ENCODE measurements at places on chromosomes 16 and 17.

- DNase-seq = no peak
Observed at GRCh38 chr16:87724490-87725291, 41.1 kb downstream of the KLHDC4 start.

DNA sequence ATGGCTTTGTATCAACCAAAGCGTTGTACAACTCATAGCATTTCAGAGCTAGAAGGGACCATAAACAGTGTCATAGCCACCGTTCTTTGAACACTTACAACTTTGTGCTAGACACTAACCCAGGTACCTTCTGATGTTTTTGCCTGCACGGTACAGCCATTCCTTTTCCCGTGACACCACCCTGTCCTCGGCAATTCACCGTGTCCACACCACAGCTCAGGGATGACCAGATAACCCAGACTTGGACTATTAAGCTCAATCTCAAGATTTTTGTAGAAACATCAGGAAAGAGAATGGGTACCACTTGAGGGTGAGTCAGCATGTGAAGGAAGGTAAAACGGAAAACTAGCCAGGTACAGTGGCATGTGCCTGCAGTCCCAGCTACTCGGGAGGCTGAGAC, 9.8 kb upstream of the CBFB start:
- DNase-seq = no peak

DNA sequence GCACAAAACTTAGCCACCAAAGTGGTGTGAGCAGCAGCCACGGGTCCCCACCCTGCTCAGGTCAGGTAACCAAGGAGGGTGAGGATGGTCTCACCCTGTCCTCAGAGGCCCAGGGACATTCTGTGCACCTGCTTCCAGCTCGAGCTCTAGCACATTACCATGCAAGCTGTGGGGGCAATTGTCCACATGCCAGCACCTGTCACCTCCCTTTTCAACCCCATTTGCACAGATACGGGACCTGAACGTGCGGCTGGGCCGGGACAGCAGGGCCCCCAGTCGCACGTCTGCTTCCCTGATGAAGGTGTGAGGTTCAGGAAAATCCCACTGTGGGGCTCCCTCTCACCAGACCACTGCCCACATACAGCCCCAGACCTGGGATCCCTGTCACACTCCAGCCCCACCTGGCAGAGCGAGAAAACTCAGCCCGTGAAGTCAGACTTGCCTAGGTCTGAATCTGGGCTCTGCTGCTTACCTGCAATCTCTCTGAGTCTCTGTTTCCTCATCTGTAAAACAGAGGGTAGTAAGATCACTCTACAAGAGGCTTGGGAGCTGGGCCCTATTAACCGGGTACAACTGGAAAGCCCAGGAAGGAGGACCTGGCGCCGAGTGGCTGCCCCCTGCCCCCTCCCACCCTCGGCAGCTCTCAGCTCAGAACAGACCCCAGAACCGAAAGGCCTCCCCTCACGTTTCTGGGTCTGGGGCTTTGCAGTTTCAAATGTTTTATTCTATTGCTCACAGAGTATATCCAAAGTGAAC, 7.9 kb downstream of the WFIKKN2 start:
- no peak for DNase-seq

DNA sequence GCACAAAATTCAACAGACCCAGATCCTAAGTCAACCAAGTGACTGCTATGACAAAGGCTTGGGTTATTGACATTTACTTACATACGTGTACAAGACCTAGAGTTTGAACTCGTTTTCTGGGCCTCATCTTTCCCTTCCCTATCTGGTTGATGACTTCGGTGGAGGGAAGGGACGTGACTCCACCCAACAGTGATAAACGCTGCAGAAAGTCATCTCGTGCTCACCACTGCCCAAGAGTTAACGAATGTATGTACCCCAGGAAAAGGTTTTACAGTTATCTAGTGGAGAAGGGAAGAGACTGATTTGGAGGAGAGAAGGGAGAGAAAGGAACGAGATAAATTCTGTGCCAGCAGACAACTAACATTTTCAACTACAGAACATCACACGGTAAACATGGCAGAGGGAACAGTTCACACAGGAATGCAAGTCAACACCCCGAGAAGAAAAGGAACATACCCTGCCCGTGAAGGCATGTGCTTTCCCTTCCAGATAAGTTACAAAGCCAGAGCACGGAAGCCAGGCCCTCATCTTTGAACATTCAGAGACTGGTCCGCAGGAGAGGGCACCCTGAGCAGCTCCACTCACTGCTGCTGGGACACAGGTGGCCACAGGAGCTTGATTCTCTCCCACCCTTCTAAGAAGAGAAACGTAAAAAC, 13.9 kb upstream of the CYTH1 start:
- no peak for DNase-seq

DNA sequence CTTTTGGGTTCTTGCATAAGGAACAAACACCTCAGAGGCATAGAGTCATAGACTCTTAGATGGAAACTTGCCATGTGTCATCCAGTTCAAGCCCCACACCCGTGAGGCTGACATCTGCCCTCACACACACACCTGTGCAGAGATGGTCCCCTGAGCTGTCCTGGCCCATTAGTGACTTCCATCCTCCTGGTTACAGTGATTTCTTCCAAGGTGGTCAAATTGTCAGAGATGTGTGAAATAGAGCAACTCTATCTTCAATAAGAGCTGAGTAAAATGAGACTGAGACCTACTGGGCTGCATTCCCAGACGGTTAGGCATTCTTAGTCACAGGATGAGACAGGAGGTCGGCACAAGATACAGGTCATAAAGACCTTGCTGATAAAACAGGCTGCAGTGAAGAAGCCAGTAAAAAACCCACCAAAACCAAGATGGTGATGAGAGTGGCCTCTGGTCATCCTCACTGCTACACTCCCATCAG, 342.2 kb upstream of the TNRC6C start:
- DNase-seq = no peak

DNA sequence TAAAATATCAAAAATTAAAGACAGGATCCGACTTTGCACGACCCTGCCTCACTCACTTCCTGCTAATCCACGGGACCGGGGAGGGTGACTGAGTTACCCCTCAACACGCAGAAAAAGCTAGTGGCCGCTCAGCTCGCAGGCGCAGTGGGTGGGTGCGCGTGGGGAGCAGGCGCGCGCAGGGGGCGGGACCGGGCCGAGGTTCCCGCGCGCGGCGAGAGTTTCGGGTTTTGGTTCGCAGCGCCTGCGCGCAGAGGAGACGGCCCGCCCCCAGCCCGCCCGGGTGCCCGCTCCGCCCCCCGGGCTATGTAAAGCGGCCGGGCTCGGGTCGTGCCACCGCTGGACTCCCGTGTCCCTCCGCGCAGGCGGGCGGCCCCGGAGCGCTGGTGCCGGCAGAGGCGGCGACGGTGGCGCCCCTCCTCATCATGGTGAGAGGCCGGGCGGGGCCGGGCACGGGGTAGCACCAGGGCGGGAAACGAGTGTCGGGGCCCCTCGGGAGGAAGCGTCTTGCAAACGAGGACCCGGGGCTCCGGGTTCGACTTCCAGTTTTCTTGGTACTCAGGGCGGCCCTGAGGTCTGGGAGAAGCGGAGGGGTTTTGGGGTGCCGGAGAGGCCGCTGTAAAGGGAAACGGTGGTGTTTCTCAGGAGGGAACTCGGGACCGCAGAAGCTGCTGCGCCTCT, at the start of gene CNP:
TSS of gene CNP (plus strand) at position 333 of the 678 bp plus-strand sequence. CDS start at position 423, 90 bp downstream.
- peak; percentile 88 for DNase-seq

DNA sequence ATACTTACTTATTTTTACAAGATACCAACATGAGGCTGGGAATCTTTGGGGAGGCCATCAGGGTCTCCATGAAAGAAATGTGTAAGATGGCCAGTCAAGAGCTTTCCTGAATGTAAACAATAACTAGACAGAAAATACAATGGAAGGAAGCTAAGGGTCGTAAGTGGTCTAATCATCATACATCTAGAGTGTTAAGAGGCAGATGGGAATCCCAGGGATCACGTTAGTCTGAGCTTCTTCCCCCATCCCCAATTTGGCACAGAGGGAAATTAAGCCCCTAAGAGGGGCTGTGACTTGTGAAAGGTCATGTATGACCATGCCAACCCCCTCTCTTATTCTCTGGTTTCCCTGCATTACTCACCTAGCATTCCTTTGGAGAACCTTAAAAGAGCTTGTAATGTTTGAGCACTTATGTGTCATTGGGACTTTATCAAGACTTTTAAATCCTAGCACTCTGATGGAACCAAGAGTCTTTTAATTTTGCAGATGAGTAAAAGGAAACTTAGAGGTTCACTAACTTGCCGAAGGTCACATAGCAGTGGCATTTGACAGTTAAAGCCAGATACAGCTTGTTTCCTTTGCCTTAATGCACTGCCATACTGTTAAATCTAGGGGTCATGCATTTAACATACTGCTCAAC, 46.1 kb downstream of the DCUN1D3 start:
- DNase-seq = no peak

DNA sequence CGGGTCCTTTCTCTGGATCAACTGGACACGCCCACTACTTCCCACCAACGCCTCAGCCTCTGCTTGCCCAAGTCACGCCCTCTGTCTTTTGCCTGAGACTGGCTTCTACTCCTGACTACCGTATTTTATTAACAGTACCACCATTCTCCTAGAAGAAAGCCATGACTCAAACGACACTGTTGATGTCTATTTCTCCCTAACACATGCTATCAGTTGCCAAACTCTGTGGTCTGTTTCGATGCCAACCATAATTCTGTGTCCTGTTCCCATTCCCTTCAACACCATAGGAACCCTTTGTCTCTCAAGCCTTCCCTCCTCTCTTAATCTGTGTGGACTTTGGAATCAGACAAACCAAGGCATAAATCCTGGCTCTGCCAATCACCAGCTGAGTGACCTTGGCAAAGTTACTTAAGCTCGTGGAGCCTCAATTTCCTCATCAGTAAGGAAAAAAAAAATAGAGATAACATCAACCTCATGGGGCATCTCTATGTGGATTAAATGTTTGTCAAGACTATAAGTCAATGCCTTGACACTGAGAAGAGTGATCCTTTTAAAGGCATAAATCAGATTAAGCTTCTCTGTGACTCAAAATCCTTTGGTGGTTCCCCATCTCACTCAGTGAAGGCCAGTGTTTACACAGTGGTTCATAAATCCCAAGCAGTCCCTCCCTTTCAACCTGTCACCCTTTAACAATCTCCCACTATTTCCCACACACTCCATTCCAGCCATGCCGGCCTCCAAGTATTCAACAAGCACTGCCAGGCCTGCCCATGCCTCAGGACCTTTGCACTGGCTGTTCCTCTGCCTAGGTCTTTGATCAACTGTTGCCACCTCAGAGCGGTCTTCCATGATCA, 45.6 kb downstream of the ERN1 start:
- no peak for DNase-seq

- DNase-seq = no peak
Observed at GRCh38 chr16:72898216-72898825, 149.6 kb downstream of the ZFHX3 start.

GRCh38 chr17:57861000-57861789, 11.4 kb upstream of the MRPS23 start:
- peak; percentile 25 for DNase-seq

- no peak for DNase-seq
Observed at GRCh38 chr17:35765086-35765710, 4.5 kb downstream of the C17orf50 start.

GRCh38 chr17:76363107-76363842, 9.6 kb upstream of the PRPSAP1 start:
- no peak for DNase-seq

DNA sequence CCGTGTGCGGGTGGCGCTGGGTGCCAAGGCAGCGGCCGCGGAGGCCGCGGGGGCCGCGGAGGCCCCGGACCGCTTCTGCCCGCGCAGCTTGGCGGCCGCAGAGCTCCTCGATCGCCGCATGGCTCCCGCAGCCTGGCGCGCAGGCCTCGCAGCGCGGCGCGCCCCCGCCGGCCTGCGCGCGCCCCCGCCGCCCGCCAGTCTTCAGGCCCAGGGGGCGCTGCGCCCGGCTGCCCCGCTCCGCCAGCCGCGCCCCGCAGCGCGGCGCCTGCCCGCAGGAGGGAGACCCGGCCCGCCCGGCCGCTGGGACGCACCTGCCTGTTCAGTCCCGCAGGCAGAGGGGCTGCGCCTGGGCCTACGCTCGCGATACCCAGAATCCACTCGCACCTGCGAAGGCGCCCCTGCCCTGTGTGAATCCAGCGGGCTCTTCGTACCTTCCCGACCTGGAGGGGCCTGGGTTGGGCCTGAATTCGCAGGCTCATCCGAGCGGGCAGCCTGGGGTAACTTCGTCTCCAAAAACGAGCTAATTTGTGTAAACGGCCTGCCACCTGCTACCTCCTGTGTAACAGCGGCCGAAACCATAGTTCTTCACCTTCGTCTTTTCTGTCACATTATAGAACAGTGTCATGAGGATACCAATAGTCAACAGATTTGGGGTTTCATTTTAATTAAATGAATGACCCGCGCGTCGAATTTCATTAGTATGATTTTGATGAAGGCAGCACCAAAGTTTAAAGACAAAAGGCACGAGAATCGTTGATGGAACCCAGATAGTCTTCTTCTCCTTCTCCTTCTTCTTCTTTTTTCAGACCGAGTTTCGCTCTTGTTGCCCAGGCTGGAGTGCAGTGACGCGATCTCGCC, at the start of gene CENPV:
TSS of gene CENPV (minus strand) at position 153 of the 858 bp plus-strand sequence. CDS start at position 120, 33 bp downstream.
- peak; percentile 60 for DNase-seq

- no peak for DNase-seq
Observed at GRCh38 chr17:60825351-60825750, 147.7 kb downstream of the BCAS3 start.

DNA sequence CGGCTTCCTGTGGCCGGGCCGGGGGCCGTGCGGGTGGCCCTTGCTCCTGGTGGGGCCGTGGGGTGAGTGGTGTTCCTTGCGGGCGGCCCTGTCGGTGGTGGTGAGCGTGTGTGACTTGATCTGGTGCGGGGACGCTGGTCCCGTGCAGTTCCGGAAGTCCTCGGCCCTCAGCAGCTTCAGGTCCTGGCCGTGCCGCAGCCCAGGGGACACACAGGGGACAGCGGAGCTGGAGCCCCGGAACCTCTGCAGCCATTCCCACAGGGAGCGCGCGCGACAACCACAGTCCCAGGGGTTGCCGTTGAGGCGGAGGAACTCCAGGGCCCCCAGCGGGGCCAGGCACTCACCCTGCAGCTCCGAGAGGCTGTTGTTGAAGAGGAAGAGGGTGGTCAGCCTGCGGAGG, 88.4 kb downstream of the RTN4RL1 start:
- DNase-seq = no peak

DNA sequence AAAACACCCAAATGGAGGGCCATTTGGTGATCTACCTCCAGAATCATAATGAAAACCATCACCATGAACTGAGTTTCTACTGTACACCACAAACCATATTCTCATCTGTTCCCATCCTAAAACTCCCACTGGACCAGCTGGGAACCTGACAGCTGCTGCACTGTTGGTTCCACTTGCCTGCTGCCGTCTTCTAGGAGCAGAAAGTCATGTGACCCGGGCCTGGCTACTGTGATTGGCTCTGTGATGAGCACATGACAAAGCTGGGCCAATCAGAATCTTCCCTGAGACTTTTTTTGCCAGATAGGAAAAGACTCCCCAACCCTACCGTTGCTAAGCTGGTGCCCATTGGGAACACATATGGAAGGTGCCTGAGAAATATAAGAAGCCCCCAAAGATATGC, 264.2 kb downstream of the MRTFB start:
- DNase-seq = no peak

- DNase-seq = no peak
Observed at GRCh38 chr17:18921912-18922451, 30.0 kb upstream of the SLC5A10 start.

Data from activated T-helper 1 cell treated with Interleukin-2 at 50 U/mL for 16 hours (primary cell).